ENCODE measurements at places on chromosomes 1 and 21.

DNA sequence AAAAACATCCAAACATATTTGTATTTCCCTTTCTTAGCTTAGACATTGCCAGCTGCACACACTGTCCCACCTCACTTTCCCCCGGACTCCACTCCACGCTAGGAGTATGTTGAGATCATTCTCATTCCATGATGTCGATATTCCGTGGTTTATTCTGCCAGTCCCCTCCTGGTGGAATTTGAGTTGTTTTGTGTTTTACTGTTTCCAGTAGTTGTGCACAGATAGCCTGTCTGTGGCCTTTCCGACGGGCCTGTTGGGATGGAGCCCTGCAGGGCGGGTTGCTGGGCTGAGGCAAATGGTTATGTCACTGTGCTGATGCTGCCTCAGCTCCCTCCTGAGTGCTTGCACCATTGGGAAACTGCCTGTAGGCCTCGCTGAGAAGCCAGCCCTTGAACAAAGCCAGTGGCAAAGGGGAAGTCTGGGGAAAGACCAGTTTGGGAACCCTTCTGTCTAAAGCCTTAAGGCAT is 12.8 kb downstream of the TRAPPC10 start:
- no peak for DNase-seq

- no peak for DNase-seq
Measured at GRCh38 chr1:9078015-9078751, 8.7 kb upstream of the SLC2A5 start.

- peak; percentile 60 for DNase-seq
Measured at GRCh38 chr1:23528250-23528978, 2.6 kb downstream of the E2F2 start.

GRCh38 chr1:25874635-25875153 is 814 bp downstream of the PAQR7 start:
- DNase-seq: no peak

DNA sequence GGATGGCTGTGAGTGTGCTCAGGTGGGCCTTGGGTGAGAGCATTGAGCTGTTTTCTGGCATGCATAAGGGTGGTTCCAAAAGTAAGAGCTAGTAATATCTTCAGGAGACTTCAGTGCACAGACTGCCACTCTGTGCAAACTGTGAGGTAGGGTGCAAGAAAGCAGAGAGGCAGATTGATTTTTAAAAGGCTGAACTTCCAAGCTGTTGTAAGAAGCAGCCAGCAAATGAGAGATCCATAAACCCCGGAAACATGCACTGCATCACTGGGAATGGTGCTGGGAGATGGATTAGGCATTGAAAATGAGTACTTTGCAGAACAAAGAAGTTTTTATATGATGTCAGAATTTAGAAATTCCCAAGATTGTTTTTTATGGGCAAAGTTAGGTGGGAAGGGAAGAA is 255.4 kb downstream of the TNR start:
- DNase-seq: no peak

DNA sequence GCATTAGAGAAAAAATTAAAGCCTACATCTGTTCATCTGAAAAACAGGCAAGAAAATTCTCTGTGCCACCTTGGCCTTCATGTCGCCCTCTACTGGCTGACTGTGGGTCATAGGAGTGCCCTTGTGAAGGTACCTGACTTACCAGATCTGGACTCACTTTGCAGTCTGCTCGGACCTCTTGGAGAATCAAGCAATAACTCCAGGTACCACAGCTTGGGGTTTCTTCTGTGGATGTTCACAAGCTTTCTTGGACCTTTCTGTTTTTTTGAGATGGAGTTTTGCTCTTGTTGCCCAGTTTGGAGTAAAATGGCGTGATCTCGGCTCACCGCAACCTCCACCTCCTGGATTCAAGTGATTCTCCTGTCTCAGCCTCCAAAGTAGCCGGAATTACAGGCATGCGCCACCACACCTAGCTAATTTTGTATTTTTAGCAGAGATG is 2.4 kb upstream of the PRAMEF18 start:
- peak; percentile 33 for DNase-seq

GRCh38 chr1:13976485-13976884 is 276.5 kb downstream of the PRDM2 start:
- DNase-seq: no peak

DNA sequence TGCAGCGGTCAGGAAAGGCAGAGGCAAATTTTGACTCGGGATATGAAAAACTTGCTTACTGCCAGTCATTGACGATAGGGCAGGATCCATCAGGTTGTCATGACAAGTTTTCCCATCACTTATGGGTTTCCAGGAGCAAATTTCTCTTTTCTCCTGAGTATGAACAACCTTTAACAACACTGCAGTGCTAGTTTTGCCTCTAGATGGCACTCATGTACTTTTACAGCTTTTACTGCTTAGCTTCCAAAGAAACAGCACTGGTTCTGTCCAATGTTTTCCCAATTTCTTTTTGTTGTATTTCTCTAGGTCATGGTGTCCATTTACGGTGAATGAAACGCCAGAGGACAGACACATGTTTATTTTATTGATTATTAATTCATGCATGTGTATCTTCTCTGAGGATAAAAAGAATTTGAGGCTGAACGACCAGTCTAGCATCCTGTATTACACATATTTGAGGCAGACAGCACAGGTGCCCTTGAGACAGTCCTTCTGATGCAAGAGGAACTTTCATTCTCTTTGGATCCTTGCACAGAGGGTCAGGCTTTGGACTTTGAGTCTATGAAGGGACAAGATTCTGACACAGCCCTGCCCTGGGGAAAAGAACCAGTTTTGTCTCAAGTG is 112.3 kb upstream of the TRABD2B start:
- no peak for DNase-seq

DNA sequence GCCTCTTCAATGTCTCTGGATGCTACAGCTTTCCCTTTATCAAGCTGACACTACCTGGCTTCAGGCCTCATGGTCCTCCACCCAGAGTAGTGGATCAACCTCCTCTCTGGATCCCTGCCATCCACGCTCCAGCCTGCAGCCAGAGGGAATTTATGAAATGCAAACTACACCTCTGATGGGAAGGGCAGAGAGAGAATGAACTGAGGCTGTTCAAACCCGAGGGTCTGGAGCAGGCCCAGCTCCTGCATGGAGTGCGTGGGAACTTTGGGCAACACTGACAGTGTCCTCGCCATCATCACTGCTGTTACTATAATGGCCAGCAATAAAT is 157.8 kb downstream of the TRABD2B start:
- no peak for DNase-seq

- DNase-seq: no peak
Measured at GRCh38 chr1:818618-819291, 105.0 kb upstream of the SAMD11 start.

GRCh38 chr1:52157582-52157981 is 15.7 kb downstream of the ZFYVE9 start:
- DNase-seq: no peak

DNA sequence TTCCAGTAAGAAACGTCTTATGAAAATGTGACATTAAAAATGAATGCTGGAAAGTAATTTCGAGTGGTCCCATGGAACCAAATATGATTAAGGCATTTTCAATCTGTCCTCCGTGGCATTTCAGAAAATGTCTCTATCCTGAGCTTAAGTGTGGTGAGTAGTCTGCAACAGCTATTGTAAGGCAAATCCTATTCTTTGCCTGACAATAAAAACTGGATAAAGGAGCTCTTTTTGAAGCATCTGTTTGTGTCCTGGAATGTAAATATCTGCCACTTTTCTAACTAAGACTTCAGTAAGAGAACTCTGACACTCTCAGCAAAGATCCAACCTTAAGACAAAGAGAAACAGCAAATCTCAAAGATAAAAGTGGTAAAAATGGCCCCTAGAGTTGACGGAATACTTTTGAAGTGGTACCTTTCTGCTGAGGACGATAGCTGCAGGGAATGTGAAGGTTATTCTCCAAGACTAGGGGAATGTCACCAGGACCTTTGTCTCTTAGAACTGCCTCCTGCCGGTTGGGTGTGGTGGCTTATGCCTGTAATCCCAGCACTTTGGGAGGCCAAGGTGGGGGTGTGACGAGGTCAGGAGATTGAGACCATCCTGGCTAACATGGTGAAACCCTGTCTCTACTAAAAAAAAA is 486.7 kb upstream of the ZP4 start:
- no peak for DNase-seq

GRCh38 chr1:226009650-226010044 is 10.5 kb upstream of the SDE2 start:
- DNase-seq: no peak

- no peak for DNase-seq
Measured at GRCh38 chr1:16006010-16006409, 2.0 kb downstream of the SRARP start.
